ENCODE measurements at places on chromosomes 1 and 21. TPM values are rescaled to one million over a fixed set of nuclear protein-coding genes. Genes with fewer than 3 reads are reported as not detected.

Gene TNFRSF25
- total RNA-seq: 89.2 TPM

DNA sequence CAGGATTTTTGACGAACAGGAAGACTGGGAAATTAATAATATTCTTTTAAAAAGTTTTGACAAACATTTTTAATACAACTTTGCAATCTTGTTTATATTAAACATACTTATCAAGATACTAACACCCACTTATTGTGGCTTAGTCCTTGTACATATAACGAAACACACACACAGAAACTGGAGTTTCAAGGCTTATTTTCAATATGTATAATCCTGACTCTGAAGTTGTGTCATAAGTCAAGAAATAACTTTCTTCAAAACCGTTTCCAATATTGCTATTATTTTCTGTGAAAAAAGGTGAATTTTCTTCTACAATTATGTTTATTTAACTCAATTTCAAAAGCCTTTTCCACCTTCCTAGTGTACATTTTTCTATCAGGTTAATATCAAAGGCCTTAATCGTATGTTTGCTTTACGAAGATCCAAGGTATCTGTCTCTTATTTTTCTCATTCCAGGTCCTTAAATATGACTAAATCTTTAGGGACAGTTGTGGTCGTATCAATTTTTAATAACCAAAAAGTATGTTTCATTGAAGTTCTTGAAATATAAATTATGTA, 1.8 kb downstream of the CDKN2C start:
- H3K36me3 ChIP-seq: peaks cover 6% of the 10 kb centered on the region
- H3K27ac ChIP-seq: no peak overlapping the region
- no peak for DNase-seq
- H3K4me3 ChIP-seq: peak overlapping the region; percentile 40
- peaks cover 46% of the 10 kb centered on the region for H3K27me3 ChIP-seq
- peaks cover 43% of the 10 kb centered on the region for H3K4me1 ChIP-seq

Gene HSD3B1
- total RNA-seq: not detected

GRCh38 chr1:94120570-94120901, 412 bp downstream of the ABCA4 start:
- H3K4me3 ChIP-seq: no peak overlapping the region
- H3K4me1 ChIP-seq: no peaks in the 10 kb centered on the region
- no peaks in the 10 kb centered on the region for H3K27me3 ChIP-seq
- H3K36me3 ChIP-seq: no peaks in the 10 kb centered on the region

DNA sequence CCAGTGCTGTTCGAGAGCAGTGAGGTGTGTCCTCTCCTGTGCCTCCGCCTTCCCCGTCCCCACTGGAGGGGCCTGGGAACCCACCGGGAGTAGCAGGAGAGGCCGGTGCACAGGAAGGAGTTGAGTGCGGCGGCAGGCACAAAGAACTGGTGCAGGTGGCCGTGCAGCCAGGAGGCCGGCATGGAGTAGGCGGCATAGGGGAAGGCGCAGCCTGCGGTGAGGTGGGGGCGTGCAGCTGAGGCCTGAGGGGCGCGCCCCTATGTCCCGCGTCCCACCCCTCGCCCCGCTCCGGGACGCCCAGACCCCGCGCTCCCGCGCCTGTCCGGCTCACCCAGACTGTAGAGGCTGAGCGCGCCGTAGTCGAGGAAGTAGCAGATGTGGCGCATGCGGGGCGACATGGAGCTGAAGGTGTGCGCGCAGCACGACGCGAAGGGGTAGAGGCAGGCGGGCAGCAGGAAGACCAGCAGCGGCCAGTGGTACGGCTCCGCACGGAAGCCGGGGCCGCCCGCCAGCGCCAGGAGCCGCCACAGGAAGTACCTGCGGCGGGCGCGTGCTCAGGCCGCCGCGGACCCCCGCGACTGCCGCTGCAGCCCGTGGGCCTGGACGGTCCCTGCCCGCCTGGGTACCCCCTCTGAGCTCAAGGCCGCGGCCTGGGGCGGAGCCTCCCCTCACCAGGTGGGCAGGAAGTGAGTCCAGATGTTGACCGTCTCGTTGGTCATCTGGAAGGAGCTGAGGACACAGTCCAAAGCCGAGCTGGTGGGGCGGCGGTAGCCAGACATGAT, 2.2 kb downstream of the PAQR6 start:
- H3K36me3 ChIP-seq: no peaks in the 10 kb centered on the region
- DNase-seq: peak; percentile 47
- peaks cover 21% of the 10 kb centered on the region for H3K4me1 ChIP-seq
- peak overlapping the region; percentile 45 for H3K27ac ChIP-seq
- peaks cover 8% of the 10 kb centered on the region for H3K27me3 ChIP-seq

Gene LMOD1
- total RNA-seq: not detected

GRCh38 chr1:166977951-166978350, 2.6 kb upstream of the ILDR2 start:
- peaks cover 32% of the 10 kb centered on the region for H3K4me1 ChIP-seq
- H3K4me3 ChIP-seq: no peak overlapping the region
- no peaks in the 10 kb centered on the region for H3K36me3 ChIP-seq
- no peak overlapping the region for H3K27ac ChIP-seq

GRCh38 chr1:46133781-46134350, 1.4 kb upstream of the PIK3R3 start:
- DNase-seq: no peak
- peak overlapping the region; percentile 96 for H3K4me3 ChIP-seq
- no peak overlapping the region for H3K27ac ChIP-seq
- peaks cover 42% of the 10 kb centered on the region for H3K4me1 ChIP-seq
- peaks cover 4% of the 10 kb centered on the region for H3K36me3 ChIP-seq

DNA sequence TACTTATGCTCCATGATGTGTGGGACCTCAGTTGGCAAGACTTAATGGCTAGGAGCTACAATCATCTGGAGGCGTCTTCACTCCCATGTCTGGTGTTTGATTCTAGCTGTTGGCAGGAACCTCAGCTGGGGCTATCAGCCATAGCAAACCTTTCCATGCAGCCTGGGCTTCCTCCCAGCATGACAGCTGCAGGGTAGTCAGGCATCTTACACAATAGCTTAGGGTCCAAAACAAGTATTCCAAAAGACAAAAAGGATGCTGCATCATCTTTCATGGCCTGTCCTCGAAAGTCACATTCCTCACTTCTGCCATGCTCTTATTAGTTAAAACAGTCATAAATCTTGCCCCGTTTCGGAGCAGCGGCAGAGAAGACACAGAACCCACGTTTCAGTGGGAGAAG, 90.9 kb downstream of the LRRC8C start:
- no peaks in the 10 kb centered on the region for H3K27me3 ChIP-seq
- no peak for DNase-seq
- H3K4me1 ChIP-seq: peaks cover 99% of the 10 kb centered on the region
- H3K4me3 ChIP-seq: peak overlapping the region; percentile 79
- peaks cover 23% of the 10 kb centered on the region for H3K36me3 ChIP-seq

Gene SUCO
- total RNA-seq: 31.3 TPM

GRCh38 chr21:36504067-36505058, 24.4 kb upstream of the CLDN14 start:
- H3K27ac ChIP-seq: no peak overlapping the region
- H3K4me3 ChIP-seq: no peak overlapping the region
- no peaks in the 10 kb centered on the region for H3K36me3 ChIP-seq
- peak; percentile 33 for DNase-seq

Gene CDC20
- total RNA-seq: 163 TPM

DNA sequence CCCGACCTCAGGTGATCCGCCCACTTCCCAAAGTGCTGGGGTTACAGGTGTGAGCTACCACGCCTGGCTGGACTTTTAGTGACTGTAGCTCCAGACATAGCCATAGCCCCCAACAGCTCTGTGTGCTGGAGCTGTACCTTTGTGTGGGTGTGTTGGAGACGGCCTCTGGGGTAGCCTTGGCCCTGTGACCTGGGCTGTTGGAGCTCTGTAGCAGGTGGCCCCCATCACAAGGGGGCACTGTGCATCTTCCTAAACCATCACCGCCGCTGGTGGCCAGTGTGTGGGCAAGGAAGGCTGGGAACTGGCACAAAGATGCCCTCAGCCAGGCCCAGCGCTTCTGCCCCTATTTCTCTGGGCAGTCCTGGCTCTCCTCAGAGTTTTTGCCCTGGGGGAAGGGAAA, 38.4 kb upstream of the FOXO6 start:
- H3K27me3 ChIP-seq: no peaks in the 10 kb centered on the region
- no peak overlapping the region for H3K27ac ChIP-seq
- H3K4me3 ChIP-seq: no peak overlapping the region
- no peaks in the 10 kb centered on the region for H3K4me1 ChIP-seq
- DNase-seq: peak; percentile 40
- no peaks in the 10 kb centered on the region for H3K36me3 ChIP-seq

- peaks cover 12% of the 10 kb centered on the region for H3K4me1 ChIP-seq
- DNase-seq: no peak
- peak overlapping the region; percentile 90 for H3K27ac ChIP-seq
- H3K27me3 ChIP-seq: no peaks in the 10 kb centered on the region
- H3K36me3 ChIP-seq: peaks cover 3% of the 10 kb centered on the region
Observed at GRCh38 chr21:33578959-33579542, 9.4 kb downstream of the DONSON start.

Gene CADM3
- total RNA-seq: not detected

DNA sequence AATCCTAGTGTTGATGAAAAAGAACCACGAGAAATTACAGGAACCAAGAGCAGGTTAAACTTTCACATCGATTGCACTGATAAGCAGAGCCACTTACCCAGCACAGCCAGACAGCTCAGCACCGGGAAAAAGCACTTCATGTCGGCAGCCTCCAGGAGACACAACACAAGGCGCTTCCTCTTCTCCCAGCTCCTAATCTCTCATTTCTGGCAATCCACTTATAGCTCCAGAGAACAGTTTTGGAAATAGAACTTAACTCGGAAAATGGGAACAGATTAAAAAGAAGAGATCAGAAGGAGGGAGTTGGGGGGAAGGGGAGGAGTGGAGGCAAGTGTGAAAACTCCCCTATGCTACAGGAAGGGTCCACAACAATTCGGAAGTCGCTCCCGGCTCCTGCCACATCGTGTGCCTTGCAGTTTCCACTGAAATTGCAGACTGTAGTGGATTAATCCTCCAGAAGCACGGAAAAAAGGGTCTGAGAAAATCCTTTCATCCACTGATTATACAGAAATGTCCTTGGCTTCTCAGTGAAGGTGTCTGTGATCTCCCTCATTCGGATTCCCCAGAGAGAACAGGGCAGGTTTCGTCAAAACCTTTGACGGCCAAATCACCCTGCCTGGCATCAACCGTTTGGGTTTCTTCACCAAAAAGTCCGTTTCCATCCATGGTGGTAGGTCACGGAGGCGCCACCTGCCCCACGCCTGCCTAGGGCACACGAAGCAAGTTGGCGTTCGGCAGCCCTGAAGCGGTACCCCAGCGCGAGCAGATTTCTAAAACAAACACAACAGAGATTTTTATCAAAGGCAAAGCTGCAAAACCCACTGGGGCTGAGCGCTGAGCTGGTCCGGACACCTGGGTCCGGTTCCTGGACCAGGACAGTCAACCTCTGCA, 1.1 kb downstream of the IGSF3 start:
- H3K27ac ChIP-seq: no peak overlapping the region
- peaks cover 72% of the 10 kb centered on the region for H3K27me3 ChIP-seq
- no peak for DNase-seq

DNA sequence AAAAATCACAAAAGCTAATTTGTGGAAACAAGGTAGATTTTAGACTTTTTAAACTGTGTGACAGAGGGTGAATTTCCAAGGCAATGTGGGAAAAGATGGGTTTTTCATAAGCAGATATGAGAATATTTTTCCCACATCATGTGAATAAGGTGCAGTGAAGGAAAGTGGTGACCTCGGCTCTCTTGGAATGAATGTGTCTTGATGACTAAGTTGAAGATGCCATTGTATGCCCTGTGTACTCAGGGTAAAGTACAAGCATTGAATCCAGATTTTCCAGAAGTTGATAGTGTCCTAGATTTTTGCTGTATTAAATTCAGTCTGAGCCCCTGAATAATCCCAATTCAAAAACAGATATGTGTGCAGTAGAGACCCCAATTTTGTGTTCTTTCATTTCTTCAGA, 442.6 kb upstream of the ADGRL2 start:
- H3K4me1 ChIP-seq: no peaks in the 10 kb centered on the region
- H3K27ac ChIP-seq: no peak overlapping the region
- no peak overlapping the region for H3K4me3 ChIP-seq
- DNase-seq: no peak
- no peaks in the 10 kb centered on the region for H3K27me3 ChIP-seq

GRCh38 chr21:44890961-44891541, 17.6 kb upstream of the PTTG1IP start:
- no peaks in the 10 kb centered on the region for H3K36me3 ChIP-seq
- H3K27ac ChIP-seq: no peak overlapping the region
- DNase-seq: no peak
- no peak overlapping the region for H3K4me3 ChIP-seq
- H3K4me1 ChIP-seq: peaks cover 15% of the 10 kb centered on the region

GRCh38 chr1:2189459-2190425, 4.8 kb downstream of the FAAP20 start:
- H3K4me3 ChIP-seq: peak overlapping the region; percentile 67
- H3K4me1 ChIP-seq: peaks cover 13% of the 10 kb centered on the region
- no peaks in the 10 kb centered on the region for H3K36me3 ChIP-seq
- no peaks in the 10 kb centered on the region for H3K27me3 ChIP-seq
- peak; percentile 79 for DNase-seq
- H3K27ac ChIP-seq: peak overlapping the region; percentile 54

Gene RORC
- total RNA-seq: 10.3 TPM

Gene SPRR2F
- not detected for total RNA-seq

GRCh38 chr21:43858806-43859648, 6.0 kb upstream of the AGPAT3 start:
- peaks cover 5% of the 10 kb centered on the region for H3K27me3 ChIP-seq
- DNase-seq: no peak

- H3K36me3 ChIP-seq: no peaks in the 10 kb centered on the region
- H3K27me3 ChIP-seq: peaks cover 6% of the 10 kb centered on the region
- H3K4me3 ChIP-seq: no peak overlapping the region
- H3K4me1 ChIP-seq: no peaks in the 10 kb centered on the region
Observed at GRCh38 chr1:98697781-98698180, 36.3 kb downstream of the SNX7 start.

- peaks cover 2% of the 10 kb centered on the region for H3K36me3 ChIP-seq
- no peak overlapping the region for H3K4me3 ChIP-seq
- H3K4me1 ChIP-seq: peaks cover 51% of the 10 kb centered on the region
- H3K27me3 ChIP-seq: no peaks in the 10 kb centered on the region
- no peak for DNase-seq
- peak overlapping the region; percentile 32 for H3K27ac ChIP-seq
Observed at GRCh38 chr1:6037338-6037762, 8.3 kb upstream of the KCNAB2 start.

GRCh38 chr1:116337398-116337797, 35.6 kb upstream of the ATP1A1 start:
- no peaks in the 10 kb centered on the region for H3K27me3 ChIP-seq
- H3K4me3 ChIP-seq: no peak overlapping the region
- no peaks in the 10 kb centered on the region for H3K36me3 ChIP-seq
- DNase-seq: no peak

- H3K4me1 ChIP-seq: no peaks in the 10 kb centered on the region
- no peak overlapping the region for H3K27ac ChIP-seq
- H3K27me3 ChIP-seq: no peaks in the 10 kb centered on the region
- no peaks in the 10 kb centered on the region for H3K36me3 ChIP-seq
- no peak for DNase-seq
Observed at GRCh38 chr1:95041491-95042165, 31.1 kb downstream of the ALG14 start.

Measured in activated T-cell treated with anti-CD3 and anti-CD28 coated beads, Interleukin-2, amount 50 U/mL, for 72 hours (primary cell).